ENCODE measurements at places on chromosomes 12 and 14. TPM values are rescaled to one million over a fixed set of nuclear protein-coding genes. Genes with fewer than 3 reads are reported as not detected.

DNA sequence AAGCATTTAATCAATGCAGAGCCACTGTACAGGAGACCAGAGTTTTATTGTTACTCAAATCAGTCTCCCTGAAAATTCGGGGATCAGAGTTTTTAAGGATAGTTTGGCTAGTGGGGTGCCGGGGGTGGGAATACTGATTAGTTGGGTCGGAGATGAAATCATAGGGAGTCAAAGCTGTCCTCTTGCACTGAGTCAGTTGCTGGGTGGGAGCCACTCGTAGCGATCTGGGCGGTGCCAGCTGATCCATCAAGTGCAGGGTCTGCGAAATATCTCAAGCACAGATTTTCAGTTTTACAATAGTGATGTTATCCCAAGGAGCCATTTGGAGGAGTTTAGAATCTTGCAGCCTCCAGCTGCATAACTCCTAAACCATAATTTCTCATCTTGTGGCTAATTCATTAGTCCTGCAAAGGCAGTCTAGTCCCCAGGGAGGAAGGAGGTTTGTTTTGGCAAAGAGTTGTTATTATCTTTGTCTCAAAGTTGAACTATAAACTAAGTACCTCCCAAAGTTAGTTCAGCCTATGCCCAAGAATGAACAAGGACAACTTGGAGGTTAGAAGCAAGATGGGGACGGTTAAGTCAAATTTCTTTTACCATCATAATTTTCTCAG, 169.4 kb upstream of the PLEKHG7 start:
- DNase-seq, result no peak

GRCh38 chr14:80978403-80978802, 23.0 kb downstream of the TSHR start:
- DNase-seq, result no peak

The MYF6 gene
- total RNA-seq, result 0.07 TPM

DNA sequence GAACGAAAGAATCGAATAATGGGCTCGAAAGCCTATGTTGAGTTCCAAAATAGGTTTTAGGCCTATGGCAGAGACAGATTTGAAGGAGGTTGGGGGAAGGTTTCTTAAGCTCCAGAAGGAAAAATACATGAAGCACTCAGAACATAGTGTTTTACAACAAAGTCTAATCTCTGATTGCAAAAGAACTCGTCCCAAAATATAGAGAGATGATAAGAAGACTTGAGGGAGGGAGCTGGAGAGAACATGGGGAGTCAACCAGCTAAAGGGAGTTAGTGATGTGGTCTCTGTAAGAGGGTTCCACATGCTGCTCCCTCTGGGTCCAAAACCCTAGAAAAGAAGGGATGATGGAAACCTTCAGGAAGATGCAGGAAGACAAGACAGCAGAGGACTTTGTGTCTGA, 54.8 kb upstream of the DAAM1 start:
- DNase-seq, result no peak

DNA sequence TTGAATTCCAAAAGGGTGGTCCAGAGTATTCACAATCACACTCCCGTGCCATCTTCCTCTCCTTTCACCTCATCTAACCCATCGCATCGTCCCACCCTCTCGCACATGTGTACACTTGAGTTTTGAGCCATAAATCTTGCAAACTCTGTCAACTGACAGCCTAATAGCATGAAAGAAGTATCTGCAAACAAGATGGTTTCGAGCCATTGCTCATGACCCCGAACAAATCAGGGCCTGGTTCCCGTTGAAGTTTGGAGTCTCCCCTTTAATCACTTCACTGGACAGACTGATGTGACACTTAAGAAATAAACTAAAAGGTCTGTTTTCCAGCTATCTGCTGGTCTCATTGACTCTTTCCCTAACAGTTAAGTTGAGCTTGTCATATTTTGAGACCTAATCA, 223.6 kb upstream of the SOX5 start:
- DNase-seq, result no peak

DNA sequence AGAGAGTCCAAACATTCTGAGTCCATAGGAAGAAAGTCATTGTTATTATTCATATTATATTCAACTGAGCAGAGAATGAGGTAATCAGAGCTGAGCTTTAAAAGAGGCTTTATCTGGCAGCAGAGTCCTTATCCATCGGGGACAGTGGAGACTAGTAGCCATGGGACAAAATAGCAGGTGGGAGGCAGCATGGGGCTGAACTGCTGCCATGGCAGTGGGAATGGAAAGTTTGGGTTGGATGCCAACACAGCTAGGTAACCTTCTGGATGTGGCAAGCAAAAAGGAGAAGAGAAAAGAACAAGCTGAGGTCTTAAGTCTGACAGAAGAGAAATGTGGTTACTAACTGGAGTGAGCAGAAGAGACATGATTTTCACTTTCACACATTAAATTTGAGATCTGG, 71.0 kb upstream of the CDKN3 start:
- no peak for DNase-seq

DNA sequence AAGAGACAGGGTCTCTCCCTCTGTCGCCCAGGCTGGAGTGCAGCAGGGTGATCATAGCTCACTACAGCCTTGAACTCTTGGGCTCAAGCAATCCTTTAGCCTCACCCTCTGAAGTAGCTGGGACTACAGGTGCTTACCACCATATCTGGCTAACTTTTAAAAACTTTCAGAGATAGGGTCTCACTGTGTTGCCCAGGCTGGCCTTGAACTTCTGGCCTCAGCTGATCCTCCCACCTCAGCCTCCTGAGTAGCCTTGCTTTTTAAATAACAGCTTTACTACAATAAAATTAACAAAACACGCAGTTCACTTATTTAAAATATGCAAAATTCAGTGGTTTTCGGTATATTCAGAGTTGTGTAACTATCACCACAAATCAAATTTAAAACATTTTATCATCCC, 79.0 kb downstream of the RCOR1 start:
- no peak for DNase-seq

DNA sequence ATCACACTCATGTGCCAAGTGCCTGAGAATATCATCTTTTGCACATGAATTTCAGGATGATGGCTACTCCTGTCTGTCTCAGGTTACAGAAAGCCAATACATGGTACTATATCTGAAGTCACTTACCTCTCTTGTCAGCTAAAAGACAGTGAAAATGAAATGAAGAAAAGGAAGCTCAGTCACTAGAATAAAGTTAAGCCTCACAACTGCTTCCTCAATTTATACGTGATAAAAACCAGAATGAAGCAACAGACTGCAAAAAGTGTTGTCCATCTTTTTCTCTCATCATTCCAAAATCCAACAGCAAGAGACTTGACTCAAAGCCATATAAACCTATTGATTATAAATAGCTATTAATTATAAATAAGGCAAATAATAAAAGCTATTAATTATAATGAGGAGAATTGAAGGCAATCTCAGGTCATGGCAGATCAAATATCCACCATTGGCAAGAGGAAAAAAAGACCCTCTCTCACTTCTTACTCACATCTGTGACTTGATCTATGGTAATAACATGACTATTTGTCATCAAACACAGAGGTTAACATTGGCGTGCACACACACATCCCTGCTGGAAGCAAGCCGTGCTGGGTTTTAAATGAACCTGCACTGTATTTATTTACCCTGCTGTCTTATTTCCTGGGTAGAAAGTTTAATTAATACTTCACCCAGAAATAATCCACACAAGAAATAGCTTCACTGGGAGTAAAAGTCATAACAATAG, 10.0 kb downstream of the NIN start:
- no peak for DNase-seq

- DNase-seq, result no peak
Measured at GRCh38 chr14:75126121-75126544, 715 bp downstream of the NEK9 start.

DNA sequence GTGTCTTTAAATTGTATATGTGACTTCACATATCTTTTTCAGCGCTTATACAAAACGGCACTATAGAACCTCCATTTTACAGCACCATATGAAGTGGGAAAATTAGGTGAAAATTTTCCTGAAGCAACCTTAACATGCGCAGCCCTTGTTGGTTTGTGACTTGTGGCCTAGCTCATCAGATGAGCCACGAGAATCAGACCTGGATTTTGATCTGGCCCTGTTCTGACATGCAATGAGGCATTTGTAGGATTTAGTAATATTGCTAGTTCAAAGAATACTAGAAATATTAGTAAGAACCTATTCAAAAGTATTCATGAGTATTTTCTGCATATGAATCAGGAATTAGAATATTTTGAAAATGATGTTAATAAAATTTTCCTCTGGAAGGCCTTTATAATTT, 2.9 kb downstream of the CDKN1B start:
- no peak for DNase-seq

- no peak for DNase-seq
Measured at GRCh38 chr12:18436170-18436569, 174.9 kb downstream of the PIK3C2G start.

GRCh38 chr12:6280053-6280469, 30.4 kb upstream of the PLEKHG6 start:
- peak; percentile 92 for DNase-seq

The GRIN2B gene
- 19.0 TPM for total RNA-seq

DNA sequence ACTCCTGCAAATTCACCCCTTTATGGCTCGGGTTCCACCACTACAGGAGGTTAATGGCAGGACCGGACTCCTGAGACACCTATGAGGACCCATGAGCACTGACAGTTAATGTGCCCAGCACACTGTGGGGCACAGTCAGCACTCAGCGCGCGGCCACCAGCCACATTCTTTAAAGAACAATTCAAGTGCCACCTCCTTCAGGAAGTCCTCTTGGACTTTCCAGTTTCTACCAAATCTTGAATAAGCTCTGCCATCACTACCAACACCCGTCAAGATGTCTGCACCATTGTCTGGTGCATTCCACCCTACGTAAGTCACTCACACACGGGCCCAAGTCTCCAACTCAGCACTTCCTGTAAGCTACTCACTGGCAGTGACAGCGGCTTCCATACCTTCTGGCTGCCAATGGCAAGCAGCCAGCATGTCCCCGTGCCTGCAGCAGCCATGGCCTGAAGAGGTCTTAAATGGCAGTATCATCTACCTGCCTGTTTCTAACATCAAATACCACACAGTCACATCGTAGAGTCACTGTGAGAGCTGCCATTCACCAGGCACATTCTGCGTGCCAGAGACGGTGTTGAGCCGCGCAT, 48.5 kb downstream of the CDC42BPB start:
- peak; percentile 53 for DNase-seq

The HOXC12 gene
- total RNA-seq, result 1.9 TPM

- peak; percentile 51 for DNase-seq
Measured at GRCh38 chr14:58571769-58572472, 65.8 kb upstream of the DACT1 start.

DNA sequence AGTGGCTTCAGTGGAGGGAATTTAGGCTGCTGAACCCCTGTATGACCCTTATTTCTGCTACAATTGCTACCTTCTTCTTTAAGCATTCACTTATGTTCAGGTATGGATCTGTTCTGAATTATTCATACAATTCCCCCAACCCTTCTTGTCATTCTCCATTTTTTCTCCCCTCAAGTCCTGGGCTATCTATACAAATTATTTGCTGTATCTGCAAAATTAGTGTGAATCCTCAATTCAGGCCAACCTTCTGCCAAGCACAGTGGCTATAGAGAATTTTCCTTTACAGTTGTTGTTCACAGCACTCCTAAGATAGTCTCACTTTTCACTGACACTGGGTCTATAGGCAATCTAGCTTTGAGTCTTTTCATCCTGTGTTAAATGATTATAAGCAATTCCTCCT, 119.2 kb upstream of the CNTN1 start:
- DNase-seq, result no peak

GRCh38 chr12:30138483-30138882, 354.7 kb upstream of the TMTC1 start:
- DNase-seq, result no peak

- DNase-seq, result no peak
Measured at GRCh38 chr14:71486279-71486678, 445.9 kb upstream of the RGS6 start.

The CLEC4D gene
- not detected for total RNA-seq

DNA sequence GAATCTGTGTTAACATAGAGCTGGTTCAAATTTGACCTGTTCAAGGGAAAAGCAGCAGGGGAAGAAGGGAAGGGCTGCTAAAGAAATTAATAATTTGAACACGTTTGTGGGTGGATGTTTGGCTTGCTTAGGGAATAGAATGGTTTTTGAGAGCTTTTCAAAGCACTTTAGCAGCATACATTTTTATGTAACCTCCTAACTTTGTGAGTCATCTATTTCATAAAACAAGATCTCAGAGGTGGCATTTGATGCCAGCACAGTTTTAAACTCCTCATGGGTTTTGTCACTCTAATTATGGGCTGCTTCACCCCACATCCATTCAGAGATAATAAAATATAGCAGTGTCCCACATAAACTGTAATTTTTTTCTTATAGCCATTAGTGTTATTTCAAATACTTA, 143.8 kb downstream of the ACSS3 start:
- DNase-seq, result no peak

The IAPP gene
- total RNA-seq, result not detected

GRCh38 chr14:71289536-71289935, 382.3 kb downstream of the PCNX1 start:
- DNase-seq, result no peak

DNA sequence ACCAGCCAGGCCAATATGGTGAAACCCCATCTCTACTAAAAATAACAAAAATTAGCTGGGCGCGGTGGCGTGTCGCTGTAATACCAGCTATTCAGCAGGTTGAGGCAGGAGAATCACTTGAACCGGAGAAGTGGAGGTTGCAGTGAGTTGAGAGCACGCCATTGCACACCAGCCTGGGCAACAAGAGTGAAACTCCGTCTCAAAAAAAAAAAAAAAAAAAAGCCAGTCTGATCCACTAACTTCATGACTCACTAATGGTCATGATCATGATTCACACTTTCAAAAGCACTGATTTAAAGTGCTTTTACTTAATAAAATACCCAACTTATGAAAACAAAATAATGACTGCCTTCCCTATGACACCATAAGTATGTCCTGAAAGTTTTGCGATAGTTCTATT, 38.4 kb upstream of the CPM start:
- no peak for DNase-seq

GRCh38 chr14:50001151-50001998, 108.5 kb downstream of the ARF6 start:
- peak; percentile 78 for DNase-seq

The FGF23 gene
- total RNA-seq, result not detected

- DNase-seq, result peak; percentile 72
Measured at GRCh38 chr14:68124979-68125731, 305.6 kb downstream of the RAD51B start.

DNA sequence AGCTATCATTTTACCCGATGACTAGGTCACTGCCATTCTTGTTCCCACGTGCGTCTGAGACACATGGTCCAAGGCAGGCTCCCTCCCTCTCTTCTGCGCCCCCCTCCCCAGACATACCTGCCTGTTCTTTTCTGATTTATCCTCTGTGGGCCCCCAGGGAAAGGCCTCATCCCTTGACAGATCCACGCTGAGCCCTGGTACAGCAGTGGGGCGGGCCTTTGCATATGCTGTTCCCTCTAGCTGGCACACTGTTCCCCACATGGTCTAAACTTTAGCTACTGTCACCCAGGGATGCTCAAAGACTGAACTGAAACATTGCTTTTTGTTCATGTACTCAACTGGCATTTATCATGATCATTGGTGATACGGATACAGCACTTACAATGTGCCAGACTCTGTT, 122.5 kb downstream of the SCARB1 start:
- no peak for DNase-seq

- no peak for DNase-seq
Measured at GRCh38 chr14:63134801-63135200, 69.4 kb upstream of the RHOJ start.
